Hippocampal formation (tissue), 2 donors: ENCODE measurements at places on chromosomes 6 and 20.

GRCh38 chr20:48079028-48079427 lies 293.7 kb upstream of the SULF2 start:
- DNase-seq = no peak

DNA sequence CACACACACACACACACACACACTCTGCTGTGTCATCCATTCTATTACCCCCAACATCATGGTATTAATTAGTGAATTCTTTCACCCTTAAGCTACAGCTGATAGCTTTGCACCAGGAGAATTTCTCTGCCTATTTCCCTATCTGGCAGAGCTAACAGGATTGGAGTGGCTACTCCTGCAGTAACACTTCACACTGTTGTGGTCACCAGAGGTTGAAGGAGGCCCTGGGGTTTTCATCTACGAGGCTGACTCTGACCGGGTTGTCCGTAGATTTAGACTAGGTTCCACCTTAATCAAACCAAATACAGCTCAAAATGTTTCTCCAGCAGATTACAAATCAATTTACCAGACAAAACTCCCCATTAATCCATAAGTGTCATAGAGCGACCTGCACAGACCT lies 69.2 kb upstream of the RIPOR2 start:
- no peak for DNase-seq

GRCh38 chr6:158661156-158661685 lies 11.4 kb downstream of the SYTL3 start:
- DNase-seq = no peak

DNA sequence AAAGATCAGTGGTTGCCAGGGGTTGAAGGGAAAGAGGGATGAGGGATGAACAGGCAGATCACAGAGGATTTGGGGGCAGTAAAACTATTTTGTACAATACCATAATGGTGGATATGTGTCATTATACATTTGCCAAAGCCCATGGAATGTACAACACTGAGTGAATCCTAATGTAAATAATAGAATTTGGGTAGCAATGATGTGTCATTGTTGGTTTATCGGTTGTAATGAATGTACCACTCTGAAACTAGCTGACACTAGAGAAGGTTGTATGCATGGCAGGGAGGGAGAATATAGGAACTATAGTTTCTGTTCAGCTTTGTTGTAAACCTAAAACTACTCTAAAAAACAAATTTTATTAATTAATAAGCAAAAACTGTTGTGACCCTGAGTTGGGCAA lies 17.8 kb upstream of the ASF1A start:
- no peak for DNase-seq

GRCh38 chr20:3890999-3891929 lies 2.1 kb downstream of the PANK2 start:
- no peak for DNase-seq

- DNase-seq = no peak
Observed at GRCh38 chr6:39829331-39829730, 37.2 kb downstream of the DAAM2 start.

DNA sequence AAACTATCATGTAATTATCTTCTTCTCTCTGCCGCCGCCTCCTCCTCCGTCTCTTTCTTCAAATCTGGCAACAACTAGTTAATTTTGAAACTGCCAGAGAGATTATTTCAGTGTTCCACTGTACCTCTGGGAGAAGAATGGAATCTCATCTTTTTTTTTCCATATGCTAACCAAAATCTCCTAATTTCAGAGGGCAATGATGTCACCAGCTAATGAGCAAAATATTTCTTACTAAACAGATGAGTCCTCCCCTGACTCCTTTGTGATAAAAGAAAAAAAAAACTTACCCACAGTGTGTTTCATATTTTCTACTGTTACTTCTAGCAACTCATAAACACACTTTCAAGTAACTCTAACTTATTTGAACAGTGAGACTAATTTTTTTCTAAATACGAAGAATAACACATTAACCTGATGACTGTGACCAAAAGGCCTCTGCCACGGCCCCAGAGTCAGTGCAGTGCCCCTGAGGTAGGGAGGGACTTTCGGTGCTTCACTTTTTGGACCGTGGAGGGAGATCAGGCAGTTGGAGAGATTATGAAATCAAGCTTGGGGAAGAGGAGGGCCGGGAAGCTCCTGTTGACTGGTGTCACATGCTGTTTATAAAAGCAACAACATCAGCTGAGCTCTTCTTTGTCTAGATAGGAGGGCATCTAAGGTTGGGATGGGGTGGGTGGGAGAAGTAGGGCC lies 159.6 kb downstream of the SASH1 start:
- no peak for DNase-seq

- no peak for DNase-seq
Observed at GRCh38 chr6:42226161-42226611, 8.5 kb upstream of the MRPS10 start.

DNA sequence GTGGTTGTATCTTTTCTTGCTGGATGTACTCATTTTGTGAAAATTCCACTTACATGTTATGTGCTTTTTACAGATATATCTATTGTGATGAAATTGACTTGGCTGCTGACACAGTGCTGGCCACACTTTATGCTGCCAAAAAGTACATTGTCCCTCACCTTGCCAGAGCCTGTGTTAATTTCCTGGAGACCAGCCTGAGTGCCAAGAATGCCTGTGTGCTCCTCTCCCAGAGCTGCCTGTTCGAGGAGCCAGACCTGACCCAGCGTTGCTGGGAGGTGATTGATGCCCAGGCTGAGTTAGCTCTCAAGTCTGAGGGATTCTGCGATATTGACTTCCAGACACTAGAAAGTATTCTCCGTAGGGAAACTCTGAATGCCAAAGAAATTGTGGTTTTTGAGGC lies 4.9 kb downstream of the BTBD3 start:
- no peak for DNase-seq

DNA sequence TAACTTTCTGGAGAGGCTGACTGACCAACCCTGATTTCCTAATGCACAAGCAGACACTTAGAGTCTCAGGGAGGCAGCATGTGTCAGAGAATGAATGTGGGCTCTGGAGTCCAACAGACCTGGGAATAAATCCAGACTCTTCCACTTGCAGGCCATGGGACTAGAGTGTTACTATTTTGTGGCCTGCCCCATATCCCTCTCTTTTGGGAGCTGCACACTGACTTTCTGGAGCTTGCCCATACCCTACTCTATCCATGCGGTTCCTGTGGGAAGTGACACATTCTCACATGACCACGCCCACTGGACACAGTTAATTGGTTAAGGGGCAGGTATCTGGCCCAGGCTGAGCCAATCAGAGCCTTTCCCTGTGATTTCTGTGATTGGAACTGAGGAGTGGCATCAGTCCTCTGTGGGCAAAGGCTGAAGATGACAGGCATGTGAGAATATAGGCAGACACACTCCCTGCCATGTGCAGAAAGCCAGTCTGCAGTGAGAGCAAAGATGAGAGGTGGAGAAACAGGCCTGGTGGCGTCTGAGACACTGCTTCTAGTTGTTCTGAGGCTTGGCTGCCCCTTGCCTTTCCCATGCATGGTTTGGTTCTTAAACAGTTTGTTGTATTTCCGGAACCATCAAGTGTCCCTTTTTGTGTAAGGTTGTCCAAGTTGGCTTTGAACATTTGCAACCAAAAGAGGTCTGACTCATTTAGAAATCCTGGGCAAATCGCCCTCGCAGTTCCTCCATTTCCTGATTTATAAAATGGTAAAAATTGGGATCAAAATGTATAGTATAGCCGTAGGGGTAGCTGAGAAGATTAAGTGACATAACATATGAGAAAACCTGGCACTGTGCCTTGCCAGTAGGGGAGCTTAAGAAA lies 125.6 kb downstream of the CDC5L start:
- DNase-seq = no peak

DNA sequence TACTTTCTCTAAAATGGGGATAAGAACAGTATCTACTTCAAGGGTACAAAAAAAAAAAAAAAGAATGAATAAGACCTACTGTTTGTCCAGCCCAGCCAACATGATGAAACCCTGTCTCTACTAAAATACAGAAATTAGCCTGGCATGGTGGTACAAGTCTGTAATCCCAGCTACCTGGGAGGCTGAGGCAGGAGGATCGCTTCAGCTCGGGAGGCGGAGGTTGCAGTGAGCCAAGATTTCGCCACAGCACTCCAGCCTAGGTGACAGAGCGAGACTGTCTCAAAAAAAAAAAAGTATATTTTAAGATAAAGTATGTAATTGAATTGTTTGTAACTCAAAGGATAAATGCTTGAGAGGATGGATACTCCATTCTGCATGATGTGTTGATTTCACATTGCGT lies 2.0 kb downstream of the BLTP3A start:
- DNase-seq = no peak

GRCh38 chr20:51803148-51803854 lies 980 bp upstream of the SALL4 start:
- no peak for DNase-seq

- DNase-seq = no peak
Observed at GRCh38 chr6:40794586-40794985, 207.4 kb upstream of the LRFN2 start.

DNA sequence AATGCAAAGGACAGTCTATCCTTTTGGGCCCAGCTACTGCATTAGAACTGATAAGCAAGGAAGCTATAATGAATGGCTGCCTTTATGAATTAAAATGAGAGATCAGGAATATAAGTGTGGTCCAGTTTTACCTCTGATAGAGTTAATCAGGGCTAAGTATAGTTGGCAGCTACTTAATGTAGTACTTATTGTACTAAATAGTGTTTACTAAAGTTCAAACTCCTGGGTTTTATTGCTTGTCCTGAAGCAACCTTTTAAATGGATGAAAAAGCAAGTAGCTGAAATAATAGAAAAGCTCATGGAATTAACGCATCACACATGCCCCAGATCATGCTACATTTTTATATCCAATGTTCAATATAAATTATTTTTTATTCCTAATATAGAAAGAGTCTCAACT lies 5.3 kb downstream of the TRMT11 start:
- no peak for DNase-seq

DNA sequence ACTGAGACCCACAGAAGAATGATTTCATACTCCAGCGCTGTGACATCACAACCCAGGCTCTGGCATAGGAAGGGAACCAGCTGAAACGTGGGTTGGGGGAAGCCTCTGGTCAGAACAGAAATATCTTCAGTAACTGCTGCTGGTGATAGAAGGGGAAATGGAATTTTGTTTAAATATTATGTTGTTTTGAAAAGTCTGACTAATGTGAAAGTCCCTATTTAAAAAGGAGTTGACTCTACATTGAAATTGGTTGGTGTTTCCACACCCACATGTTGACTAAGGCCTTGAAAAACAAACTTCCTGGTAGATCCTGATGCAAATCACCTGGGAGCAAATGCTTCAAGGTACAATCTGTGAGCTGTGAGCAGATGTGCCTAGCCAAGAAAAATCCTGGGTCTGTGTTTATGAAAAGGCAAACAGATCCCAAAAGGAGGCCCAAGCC lies 24.5 kb upstream of the TCP11 start:
- DNase-seq = no peak

GRCh38 chr6:36142971-36143838 lies 12.9 kb downstream of the MAPK13 start:
- no peak for DNase-seq

- no peak for DNase-seq
Observed at GRCh38 chr20:13510837-13511488, 127.8 kb downstream of the TASP1 start.

- no peak for DNase-seq
Observed at GRCh38 chr20:34791289-34792020, 34.0 kb downstream of the NCOA6 start.

GRCh38 chr20:56718816-56719215 lies 89.7 kb downstream of the TFAP2C start:
- no peak for DNase-seq

DNA sequence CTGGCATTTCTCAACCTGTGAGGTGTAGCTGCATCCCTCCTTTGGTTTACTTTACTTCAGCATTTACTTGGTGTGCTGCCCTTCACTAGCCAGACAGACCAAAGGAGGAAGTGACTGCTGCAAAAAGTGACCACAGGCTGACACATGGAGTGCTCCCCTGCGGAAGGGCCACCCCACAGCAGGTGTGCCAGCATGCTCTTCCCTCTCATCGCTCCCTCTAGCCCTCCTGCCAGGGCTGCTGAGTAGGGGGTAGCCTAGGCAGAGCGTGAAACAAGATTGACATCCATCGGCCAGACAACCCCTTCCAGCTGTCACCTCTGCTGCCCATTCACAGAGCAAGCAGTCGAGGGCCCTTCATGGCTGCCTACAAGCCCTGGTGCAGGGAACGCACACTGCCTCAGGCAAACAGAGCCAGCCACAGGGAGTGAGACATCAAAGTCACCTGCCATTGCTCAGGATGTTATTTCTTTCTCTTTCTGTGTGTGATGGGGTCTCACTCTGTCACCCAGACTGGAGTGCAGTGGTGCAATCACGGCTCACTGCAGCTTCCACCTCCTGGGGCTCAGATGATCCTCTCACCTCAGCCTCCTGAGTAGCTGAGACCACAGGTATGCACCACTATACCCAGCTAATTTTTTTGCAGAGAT lies 102.0 kb upstream of the RPS6KA2 start:
- no peak for DNase-seq

DNA sequence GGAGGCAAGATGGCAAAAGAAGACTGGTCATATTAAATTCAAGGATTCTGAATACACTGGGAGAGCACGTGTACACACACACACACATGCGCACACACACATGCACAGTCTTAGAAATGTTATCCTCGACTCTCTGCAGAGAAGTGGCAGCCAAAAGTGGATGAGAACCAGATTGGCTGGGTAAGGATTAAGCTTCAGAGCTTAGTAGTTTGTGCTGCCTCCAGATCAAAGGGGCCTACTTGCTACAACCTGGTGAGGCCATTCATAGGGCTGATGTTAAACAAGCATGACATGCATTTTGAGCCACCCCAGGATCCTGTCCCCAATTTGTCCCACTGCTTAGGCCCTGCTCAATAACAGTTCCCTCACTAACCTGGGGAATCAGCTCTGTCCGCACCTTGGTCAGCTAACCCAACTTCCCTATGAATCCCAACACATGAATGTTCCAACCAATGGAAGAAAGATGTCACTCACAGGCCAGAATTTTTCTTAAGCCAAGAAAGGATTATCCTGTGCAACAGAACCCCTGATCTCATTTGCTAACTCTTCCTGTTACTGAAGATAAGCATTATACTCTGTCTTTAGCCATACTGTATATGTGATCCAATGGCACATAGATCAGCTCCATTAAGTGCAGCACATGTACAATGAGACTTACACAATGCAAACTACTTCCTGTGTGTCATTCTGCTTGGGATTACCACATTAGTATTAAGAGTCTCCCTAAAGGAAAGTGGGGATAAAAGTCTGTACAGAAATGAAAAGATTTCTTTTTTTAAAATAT lies 31.0 kb downstream of the TOMM6 start:
- DNase-seq = no peak
